ENCODE measurements at places on chromosomes 16 and 17.

DNA sequence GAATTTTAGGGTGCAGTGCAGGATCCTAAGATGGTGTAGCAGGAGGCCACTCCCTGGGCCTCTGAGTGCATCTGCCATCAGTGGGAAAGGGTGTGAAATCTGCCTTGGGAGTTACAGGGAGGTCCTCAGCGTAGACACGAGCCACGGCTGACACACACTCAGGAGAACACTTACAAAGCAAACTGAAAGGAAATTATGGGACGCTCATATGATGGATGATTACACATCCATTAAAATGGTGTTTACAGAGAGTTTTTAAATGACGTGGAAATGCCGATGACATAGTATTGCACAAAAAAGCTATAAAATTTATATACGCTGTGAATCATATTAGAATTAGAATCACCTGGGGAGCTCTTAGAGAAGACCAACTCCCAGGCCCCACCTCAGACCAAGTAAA lies 175.2 kb downstream of the CCDC182 start:
- no peak for DNase-seq

GRCh38 chr16:54007504-54007903 lies 279.1 kb downstream of the IRX3 start:
- DNase-seq, result no peak

DNA sequence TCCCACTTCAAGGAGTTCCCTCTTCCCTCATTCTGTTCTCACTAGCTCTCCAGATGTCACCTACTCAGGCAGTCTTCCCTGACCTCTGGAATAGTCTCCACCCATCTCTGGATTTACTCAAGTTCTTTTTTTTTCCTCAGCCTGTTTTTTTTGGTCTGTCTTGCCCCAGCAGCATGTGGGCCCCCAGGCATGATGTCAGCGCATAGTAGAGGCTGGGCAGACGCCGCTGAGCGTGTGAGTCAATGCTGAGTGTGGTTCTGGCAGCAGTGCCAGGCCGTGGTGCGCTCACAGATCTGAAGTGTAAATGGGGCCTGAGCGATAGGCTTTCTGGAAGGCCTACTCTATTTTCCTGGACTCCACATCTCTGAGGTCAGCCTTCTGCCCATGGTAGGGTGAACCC lies 2.7 kb upstream of the KCNJ18 start:
- DNase-seq, result no peak

DNA sequence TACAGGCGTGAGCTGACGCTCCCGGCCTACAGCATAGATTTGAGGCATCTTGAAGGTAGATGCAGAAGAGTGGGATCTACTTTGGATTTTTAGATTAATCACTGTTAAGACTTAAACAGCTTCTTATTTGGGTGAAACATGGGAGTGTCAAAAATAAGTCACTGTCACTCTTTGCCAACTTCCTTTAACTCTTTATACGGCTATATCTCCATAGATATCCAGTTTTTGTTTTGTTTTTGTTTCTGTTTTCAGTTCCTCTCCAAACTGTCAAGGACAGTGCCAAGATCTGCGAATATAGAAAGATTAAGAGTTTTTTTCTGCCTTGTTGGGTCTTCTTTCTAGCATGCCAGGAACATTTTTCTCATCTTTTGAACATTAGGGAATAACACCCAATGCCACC lies 706.1 kb downstream of the WWOX start:
- no peak for DNase-seq

- DNase-seq, result no peak
Measured at GRCh38 chr16:85369741-85370528, 243.2 kb upstream of the GSE1 start.

- no peak for DNase-seq
Measured at GRCh38 chr17:40678902-40679522, 14.0 kb upstream of the KRT222 start.

GRCh38 chr16:72426386-72426785 lies 254.4 kb upstream of the PMFBP1 start:
- DNase-seq, result no peak

Data from large intestine (tissue), 12 donors.